Activated CD4-positive, alpha-beta T cell treated with anti-CD3 and anti-CD28 coated beads for 36 hours (primary cell): ENCODE measurements at places on chromosomes 2 and 18.

GRCh38 chr2:9336241-9336575, 87.1 kb downstream of the ITGB1BP1 start:
- DNase-seq = peak; percentile 60

DNA sequence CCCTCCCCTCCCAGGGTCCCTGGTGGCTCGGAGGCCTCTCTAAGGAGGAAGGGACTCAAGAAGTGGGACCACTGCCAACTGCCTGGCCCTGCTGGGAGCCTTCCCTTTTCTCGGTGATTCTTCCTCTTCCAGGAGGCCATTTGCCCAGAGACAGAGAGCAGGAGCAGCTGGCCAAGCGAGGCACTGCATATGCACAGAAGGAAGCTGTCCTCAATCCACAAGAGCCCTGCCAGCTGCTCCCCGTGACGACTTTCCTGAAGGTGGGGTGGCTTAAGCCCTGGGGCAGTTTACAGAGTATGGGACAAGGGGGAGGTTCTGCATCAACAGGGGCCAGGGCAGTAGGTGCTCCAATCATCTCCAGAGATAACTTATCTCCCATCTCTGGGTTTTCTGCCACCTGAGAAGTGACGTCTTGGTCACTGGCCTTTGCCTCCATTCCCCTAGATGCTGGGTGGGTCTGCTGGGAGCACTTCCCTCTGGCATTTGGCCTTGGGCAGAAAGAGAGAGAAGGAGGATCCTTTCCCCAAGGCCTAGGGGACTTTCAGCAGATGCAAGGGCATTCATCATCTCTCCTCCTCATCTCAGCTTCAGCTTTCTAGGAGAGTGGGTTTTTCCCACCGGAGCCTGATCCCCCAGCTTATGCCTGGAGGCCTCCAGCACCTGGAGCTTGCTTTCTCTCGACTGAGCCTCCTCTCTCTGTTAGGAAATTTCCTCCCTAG, 28.5 kb downstream of the CIB4 start:
- DNase-seq = no peak

DNA sequence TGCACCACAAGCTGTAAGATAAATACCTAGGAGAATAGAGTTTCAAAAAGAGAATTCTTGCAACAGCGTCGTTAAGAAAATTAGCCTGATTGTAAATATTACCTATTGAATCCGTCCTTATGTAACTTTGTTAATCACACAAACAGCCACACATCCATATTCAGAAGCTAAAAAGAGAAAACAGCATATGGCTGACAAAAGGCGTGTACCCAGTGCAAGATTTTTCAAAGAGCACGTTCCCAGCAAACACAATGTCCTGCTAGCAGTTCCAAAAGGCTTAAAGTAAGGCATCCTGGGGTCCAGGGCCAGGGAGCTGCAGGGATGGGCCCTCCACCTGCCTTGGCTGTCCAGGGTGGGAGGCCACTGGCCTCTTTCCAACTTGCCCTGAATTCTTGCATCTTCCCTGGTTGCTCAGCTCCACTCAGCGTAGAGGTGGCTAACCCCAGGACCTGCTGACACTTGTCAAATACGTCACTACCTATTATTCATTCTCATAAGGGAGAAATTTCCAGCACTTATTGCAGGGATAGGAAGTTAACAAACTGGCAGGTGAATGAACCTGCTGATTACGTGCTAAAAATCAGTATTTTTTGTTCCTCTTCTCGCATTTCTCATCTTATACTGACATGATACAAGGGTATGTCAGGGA, 102.1 kb upstream of the NEDD4L start:
- DNase-seq = no peak

DNA sequence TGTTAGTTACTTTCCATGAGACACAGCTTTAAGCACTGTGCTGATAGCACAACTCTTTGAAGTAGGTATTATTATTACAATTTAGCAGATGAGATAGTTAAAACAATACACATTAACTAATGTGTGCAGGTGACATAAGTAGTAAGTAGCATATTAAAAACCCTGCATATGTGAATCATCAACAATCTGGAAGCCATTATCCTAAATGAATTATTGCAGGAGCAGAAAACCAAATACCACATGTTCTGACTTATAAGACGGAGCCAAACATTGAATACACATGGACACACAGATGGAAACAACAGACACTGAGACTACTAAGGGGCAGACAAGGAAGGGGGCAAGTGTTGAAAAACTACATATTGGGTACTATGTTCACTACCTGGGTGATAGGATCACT, 300.3 kb upstream of the GULP1 start:
- no peak for DNase-seq

DNA sequence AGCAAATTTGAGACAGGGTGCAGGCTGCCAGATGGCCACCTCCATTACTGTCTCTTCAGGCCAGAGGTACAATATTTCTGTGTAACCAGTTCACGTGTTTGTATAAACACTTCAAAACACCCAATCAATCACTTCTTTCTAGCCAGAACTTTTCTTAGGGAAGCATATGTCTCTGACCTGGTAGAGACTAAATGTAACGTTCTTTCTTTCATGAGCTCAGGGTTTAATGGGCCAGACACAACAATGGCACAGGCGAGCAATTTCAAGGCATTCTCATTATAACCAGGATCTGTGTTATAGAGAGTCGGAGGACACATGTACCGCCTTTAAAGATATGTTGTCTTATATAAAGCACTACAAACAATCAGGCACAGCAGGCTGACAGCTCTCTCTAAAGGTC, 1846.4 kb upstream of the PIK3C3 start:
- no peak for DNase-seq

DNA sequence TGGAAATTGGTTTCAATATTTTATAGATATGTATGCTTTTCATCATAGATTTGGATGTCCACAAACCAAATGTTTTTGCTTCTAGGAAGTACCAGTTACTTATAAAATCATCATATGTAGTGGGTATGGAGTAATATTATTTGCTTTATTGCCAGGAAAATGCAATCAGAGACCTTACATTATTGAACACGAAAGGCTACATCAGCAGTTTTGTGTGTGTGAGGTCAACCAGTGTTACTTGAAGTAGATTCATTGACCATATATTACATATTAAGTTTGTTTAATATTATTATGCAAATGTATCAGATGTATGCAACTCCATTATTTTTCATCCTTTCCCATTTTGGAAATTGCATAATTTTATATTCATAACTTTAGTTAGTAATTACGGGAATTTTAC, 219.1 kb upstream of the MMADHC start:
- DNase-seq = no peak

GRCh38 chr2:60992985-60993392, 24.5 kb upstream of the PEX13 start:
- no peak for DNase-seq

DNA sequence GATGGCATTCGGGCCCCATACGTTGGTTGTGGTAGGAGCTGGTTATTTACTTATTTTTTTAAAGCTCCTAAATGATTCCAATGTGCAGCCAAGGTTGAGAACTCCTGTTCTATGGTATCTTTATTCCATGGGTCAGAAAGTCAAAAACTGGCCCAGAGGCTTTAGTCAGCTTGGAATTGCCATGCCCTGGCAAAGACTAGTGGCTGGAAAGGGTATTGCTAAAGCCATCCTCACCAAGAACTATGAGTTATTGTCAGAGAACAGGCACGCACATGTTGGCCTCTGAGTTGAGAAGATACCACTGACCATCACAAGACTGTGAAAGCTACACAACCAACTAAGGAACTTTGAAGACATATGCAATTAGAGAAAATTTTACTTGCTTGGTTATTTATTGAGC, 47.9 kb upstream of the ACMSD start:
- DNase-seq = no peak

DNA sequence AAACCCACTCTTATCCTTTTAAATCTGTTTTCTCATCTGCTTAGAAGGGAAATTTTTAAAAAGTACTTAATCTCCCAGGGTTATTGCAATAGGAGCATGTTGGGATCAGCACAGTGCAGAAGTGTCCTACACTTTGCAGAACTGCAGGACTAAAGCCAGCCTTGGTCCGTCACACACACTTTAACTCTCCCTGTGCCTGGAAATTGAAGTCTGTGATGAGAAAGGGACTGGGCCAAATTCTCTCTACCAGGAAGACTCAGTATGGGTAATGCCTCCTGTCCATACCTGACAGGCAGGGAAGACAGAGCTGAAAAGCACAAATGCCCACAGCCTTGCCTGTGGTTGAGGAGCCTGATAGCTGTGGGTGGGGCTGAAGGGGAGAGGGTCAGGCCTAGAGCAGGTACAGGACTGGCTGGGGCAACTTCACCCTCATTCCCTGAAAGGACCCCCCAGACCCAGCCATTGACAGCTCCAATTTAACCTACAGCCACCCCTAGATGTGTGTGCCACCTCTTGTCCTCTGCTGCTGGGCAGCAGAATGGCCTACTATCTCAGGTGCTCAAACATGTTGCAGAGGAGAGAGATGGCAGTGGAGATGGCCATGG, 377.2 kb upstream of the KLHL29 start:
- DNase-seq = no peak

DNA sequence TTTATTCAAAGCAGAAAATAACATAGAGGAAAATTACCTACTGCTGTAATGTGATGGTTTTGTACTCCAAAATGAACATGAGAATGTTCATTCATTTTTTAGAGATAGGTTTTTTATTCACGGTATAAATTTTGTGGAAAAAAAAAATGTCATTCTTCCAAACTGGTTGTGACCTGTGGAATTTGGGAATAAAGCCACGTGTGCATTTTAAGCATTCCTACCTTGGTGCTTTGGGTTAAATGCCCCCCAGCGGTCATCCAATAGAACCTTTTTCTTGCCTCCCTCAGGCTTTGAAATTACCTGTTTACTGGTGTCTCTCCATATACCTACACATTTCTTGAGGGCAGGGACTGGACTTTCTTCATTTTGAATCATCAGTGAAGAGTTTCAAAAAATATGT, 740.7 kb downstream of the DPP10 start:
- DNase-seq = no peak

DNA sequence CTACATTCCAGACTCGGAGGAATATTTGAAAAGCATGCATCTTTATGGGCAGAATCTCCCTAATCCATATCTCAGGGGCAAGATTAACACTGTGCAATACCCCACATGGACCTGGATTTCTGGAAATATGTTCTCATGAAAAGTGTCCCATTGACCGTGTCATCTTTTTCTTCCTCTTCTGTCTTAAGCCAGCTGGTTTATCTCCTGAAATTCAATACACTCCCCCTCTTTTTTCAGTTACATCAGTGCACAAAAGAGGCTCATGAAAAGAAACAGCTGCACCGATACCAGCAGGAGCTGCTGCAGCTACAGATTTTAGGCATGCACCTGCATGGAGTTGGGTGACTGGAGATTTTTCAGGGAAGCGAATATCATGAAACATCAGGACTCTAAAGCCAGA, 117.2 kb downstream of the SLC4A3 start:
- no peak for DNase-seq

DNA sequence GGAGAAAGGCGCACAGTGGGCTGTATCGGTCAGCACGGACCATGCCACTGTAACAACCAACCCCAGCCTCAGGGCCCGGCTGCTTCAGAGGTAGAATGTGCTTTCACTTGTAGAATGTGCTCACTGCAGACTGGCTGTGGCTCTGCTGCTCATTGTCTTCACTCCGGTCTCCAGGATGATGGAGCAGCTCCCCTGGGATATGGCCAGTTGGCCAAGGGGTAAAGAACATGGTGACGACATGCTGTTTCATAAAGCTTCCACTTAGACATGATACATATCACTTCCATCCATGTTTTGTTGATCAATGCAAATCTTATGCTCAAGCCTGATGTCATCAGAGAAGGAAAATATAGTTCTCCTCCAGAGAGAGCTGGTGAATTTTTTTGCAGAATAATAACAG, 127.7 kb downstream of the SMAD2 start:
- DNase-seq = no peak

GRCh38 chr18:76518123-76518859, 23.2 kb upstream of the ZNF516 start:
- peak; percentile 15 for DNase-seq

GRCh38 chr2:145617906-145618305, 1098.0 kb upstream of the ZEB2 start:
- no peak for DNase-seq

DNA sequence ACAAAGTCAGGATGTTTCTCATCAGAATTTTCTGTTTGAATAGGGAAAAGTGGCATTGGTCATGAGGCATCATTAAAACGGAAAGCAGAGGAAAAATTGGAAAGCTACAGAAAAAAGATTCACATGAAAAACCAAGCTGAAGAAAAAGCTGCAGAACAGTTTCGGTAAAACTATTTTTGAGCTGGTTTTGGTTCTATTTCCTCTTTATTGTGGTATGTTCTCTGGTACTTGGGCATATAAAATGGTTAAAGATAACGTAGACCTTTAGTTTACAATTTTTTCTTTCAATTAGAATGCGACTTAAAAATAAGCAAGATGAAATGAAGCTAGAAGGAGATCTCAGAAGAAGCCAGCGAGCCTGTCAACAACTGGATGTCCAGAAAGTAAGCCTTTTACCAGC, 7.6 kb downstream of the GPATCH11 start:
- DNase-seq = no peak

- DNase-seq = peak; percentile 72
Measured at GRCh38 chr2:160492401-160493226, 993 bp downstream of the RBMS1 start.

DNA sequence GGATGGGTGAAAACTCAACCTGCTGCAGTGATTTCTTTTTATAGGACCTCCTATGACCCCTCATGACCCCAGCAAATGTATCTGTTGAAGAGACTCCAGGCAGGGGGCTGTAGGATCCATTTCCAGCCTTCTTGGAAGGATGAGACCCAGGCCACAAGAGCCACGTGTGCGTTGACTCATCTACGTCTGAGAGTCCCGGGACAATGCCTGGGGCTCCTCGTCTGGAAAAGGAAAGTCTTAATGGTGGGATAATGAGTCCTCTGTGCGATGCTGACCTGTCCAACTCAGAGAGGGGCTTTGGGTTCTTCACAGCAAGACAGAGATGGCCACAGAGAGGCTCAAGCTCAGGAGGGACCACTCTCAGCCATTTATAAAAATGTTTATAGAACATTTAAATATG, 80.8 kb downstream of the SMIM21 start:
- no peak for DNase-seq

DNA sequence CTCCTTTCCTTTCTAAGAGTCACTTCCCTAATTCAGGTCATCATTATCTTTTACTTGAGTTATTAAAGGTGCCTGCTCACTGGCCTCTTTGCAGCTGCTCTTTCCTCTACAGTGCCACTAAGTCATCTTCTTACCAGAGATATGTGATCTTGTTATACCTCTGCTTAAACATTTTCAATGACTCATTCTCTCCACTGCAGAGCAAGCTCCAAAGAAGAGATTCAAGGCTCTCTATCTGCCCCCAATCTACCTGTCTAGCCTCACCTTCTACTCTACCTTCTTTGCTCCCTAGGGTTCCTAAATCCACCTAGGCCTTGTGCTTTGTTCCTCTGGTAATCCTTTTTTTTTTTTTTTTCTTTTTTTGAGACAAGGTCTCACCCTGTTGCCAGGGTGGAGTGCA, 3.1 kb downstream of the ARHGEF33 start:
- DNase-seq = no peak

- no peak for DNase-seq
Measured at GRCh38 chr2:167342769-167343168, 454.5 kb downstream of the XIRP2 start.

GRCh38 chr2:201357221-201357620, at the start of gene FLACC1:
TSS of gene FLACC1 (minus strand) at chr2:201357345. CDS start at chr2:201351404, 5,941 bp downstream.
- no peak for DNase-seq
